ENCODE measurements at places on chromosomes 1 and 21. TPM values are rescaled to one million over a fixed set of nuclear protein-coding genes. Genes with fewer than 3 reads are reported as not detected.

Gene HORMAD1
- not detected for total RNA-seq

Gene UBE2U
- total RNA-seq: not detected

DNA sequence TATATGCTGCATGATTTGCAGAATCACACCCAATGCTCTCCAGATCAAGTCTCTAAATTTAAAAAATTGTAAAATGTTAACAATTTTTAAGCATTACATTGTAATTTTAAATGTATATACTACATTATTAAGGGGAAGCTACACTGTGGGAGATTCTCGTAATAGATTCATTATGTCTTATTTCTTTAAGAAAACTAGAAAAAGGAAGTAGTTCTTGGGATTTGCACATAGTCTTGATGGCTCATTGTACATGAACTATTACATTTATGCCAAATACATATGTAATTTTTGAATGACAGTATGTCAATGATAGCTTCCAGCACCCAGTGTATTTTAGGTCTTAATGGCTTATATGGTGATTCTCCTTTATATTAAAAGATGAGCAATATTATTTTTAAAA lies 250.3 kb downstream of the PTPRC start:
- no peaks in the 10 kb centered on the region for H3K27me3 ChIP-seq
- no peak overlapping the region for H3K27ac ChIP-seq

DNA sequence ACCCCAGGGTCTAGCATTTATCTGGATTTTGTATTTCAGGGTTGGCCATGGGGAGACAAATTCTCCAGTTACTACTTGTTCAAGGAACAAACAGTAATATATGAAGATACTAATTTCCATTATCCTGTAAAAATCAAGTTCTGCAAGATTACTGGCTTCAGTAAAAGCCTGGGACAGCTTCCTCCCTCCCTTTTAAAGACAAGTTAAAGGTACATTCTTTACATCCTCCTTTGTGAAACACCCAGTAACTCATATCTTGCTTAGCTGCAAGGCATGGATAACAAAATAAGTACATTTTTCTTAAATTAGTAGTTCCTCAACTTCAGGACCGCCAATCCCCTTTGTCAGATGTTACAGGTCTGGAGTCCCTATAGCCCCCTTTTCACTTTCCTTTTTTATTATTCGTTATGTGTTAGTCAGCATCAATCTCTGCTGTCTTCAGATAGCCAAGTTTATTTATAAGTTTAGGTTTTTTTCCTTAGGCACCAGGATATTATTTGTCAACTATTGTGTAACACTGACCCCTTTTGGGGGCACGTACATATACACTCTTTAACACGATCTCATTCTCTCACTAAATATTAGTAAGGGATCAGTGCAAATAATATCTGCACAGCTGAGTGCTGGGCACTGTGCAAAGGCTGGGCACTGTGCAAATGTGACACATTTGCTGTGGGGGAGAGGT lies 9.8 kb downstream of the ERRFI1 start:
- no peaks in the 10 kb centered on the region for H3K27me3 ChIP-seq
- peak overlapping the region; percentile 60 for H3K27ac ChIP-seq
- DNase-seq: no peak
- H3K4me1 ChIP-seq: peaks cover 62% of the 10 kb centered on the region
- no peak overlapping the region for H3K4me3 ChIP-seq

DNA sequence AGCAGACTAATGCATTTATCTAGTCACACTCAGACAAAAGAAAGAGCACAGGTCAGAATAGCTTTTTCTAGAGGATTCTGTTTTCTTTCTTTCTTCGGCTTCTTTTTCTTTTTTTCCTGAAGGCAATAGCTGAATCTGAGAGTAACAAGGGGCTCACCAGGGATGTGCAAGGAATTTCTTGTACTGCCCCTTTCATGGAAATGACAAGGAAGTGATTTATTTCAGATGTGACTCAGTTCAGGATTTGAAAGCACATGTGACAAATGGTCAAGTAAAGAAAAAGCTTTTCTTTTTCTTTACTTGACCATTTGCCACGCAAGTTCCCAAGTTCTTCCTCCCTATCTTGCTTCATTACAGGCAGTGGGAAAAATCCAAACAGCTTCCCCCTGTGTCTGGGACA lies 202.0 kb downstream of the GABPA start:
- no peak overlapping the region for H3K4me3 ChIP-seq
- H3K4me1 ChIP-seq: no peaks in the 10 kb centered on the region
- H3K27ac ChIP-seq: 0 out of 2 replicates have a peak overlapping the region, but pooled peaks have one; percentile 15
- no peaks in the 10 kb centered on the region for H3K36me3 ChIP-seq
- no peak for DNase-seq

GRCh38 chr1:223617323-223618070 lies 48.0 kb downstream of the CAPN8 start:
- no peak overlapping the region for H3K27ac ChIP-seq
- DNase-seq: no peak
- no peaks in the 10 kb centered on the region for H3K4me1 ChIP-seq
- no peaks in the 10 kb centered on the region for H3K36me3 ChIP-seq

GRCh38 chr1:68590473-68590872 lies 93.6 kb upstream of the DEPDC1 start:
- no peak for DNase-seq
- H3K27me3 ChIP-seq: no peaks in the 10 kb centered on the region
- no peak overlapping the region for H3K27ac ChIP-seq
- no peaks in the 10 kb centered on the region for H3K36me3 ChIP-seq
- H3K4me3 ChIP-seq: no peak overlapping the region
- H3K4me1 ChIP-seq: no peaks in the 10 kb centered on the region

DNA sequence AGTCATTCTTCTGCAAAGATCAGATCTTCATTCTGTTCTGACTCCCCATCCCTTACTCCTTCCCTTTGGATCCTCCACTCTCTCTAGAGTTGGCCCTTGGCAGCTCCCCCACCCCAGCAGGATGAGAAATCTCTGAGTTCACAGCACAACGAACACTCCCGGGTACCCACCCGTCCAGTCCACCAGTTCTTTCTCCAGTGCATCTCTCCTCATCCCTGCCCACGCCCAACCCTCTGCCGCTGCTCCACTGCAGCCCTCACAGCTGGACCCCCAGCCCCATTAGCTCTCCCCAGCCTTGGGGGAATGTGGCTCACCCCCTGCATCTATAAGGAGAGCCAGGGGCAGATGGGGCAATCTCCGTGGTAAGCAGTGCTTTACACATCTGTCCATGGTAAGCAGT lies 125.7 kb downstream of the MATN1 start:
- H3K27ac ChIP-seq: no peak overlapping the region
- no peaks in the 10 kb centered on the region for H3K27me3 ChIP-seq
- no peaks in the 10 kb centered on the region for H3K36me3 ChIP-seq
- no peak overlapping the region for H3K4me3 ChIP-seq

DNA sequence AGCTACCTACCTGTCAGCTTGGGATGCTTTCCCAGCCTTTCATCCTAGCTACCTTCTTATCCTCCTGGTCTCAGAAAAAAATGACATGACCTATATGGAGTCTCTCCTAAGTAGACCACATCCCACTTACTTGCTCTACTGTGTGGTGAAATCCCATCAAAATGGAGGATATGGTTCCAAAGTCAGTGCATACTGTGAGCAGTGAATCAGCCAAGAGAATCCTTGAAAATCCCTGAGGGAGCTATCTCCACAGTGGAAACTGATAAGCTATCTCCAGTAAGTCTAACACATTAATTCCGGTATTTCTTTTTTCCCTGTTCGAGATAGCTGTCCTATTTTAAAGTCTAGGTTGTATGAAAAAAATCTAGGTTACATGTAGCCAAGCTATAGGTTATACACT lies 189.7 kb downstream of the FGGY start:
- H3K4me1 ChIP-seq: no peaks in the 10 kb centered on the region
- no peak overlapping the region for H3K4me3 ChIP-seq
- no peaks in the 10 kb centered on the region for H3K36me3 ChIP-seq
- DNase-seq: no peak
- no peak overlapping the region for H3K27ac ChIP-seq

- DNase-seq: peak; percentile 39
- no peaks in the 10 kb centered on the region for H3K27me3 ChIP-seq
- H3K36me3 ChIP-seq: no peaks in the 10 kb centered on the region
- H3K27ac ChIP-seq: 0 out of 2 replicates have a peak overlapping the region, but pooled peaks have one; percentile 39
- H3K4me3 ChIP-seq: no peak overlapping the region
Measured at GRCh38 chr1:162206749-162207635, 137.5 kb downstream of the NOS1AP start.

DNA sequence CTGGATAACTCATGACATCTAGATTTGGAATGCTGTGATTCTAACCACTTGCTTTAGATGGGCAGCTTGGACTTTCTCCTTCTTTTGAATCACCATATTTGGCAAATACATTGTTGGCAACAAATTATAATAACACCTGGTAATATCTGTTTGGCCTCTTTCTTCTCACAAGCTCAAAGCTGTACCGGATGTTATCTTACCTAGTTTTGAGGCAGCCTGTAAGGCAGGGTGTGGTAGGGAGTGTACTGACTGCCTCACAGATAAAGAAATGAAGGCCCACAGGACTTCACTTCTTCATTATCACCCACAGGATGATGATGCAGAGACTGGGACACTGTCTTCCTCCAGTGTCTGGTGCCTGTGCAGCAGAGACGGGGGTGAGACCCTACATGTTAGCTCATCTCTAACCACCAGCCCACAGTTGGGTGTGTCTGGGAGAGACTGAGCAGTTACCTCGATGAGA lies 28.5 kb downstream of the TUFT1 start:
- no peak for DNase-seq
- no peak overlapping the region for H3K27ac ChIP-seq
- H3K4me3 ChIP-seq: no peak overlapping the region
- peaks cover 13% of the 10 kb centered on the region for H3K36me3 ChIP-seq
- H3K4me1 ChIP-seq: peaks cover 5% of the 10 kb centered on the region

DNA sequence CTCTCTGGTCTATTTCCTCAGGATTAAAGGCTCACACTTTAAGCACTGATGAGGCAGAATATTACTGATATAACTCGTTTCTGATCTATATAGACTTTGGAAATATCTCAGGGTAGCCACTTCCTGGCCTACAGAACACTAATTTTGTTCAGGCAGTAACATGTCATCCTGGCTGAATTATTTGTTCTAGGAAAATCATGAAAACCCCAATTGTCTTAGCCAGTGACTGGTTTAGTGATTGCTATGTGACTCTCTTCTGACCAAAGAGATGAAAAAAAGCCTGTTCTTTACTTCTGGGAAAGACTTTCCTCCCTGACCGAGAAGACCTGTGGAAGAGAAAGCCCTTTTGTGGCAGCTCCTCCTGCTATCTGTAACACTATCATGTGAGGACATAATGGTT lies 453.7 kb downstream of the SETD4 start:
- H3K27me3 ChIP-seq: no peaks in the 10 kb centered on the region
- H3K27ac ChIP-seq: no peak overlapping the region
- H3K4me1 ChIP-seq: peaks cover 9% of the 10 kb centered on the region
- no peak overlapping the region for H3K4me3 ChIP-seq
- H3K36me3 ChIP-seq: no peaks in the 10 kb centered on the region

DNA sequence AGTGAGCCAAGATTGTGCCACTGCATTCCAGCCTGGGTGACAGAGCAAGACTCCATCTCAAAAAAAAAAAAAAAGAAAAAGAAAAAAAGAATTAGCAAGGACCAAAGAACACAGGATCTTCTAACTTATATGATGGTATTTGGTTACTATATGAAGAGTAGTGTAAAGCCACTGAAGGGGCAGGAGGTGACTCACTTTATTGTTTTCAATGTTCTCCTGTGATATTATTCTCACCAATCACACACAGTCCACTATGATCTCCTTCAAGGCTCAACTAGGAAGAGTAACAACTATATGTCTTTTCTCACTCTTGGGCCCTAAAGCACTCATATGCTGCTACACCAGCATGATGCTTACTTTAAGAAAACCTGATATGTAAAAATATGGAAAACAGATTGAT lies 26.7 kb downstream of the RC3H1 start:
- no peaks in the 10 kb centered on the region for H3K4me1 ChIP-seq
- H3K27ac ChIP-seq: no peak overlapping the region
- no peak for DNase-seq
- no peaks in the 10 kb centered on the region for H3K27me3 ChIP-seq
- H3K4me3 ChIP-seq: no peak overlapping the region
- peaks cover 20% of the 10 kb centered on the region for H3K36me3 ChIP-seq

DNA sequence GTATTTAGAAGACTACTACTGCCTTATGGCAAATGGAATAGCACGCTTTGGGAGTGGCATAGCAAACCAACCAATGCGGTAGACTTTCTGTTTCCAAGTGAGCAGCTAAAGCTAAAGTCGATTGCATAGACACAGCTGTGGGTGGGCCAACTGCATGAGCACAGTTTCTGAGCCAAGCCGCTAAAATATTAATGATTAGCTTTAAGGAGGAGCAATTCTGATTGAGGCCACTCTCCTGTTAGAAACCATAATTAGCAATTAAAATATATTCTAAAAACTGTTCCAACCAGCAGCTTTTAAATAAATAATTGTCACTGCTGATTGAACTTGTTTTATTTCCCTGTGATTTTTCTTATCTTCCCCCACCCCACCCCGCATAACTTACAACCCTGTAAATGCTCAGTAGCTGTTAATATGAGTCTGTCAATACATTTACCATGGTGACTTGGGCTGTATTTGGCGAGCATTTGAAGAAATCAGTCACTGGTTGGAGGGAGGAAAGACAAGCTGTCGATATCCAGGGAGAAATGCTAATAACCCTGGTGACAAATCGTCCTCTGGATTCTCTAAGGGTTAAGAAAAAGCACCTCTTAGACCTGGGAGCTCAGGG lies 32.2 kb downstream of the RNF220 start:
- H3K4me3 ChIP-seq: no peak overlapping the region
- H3K27me3 ChIP-seq: no peaks in the 10 kb centered on the region
- peaks cover 42% of the 10 kb centered on the region for H3K4me1 ChIP-seq
- H3K36me3 ChIP-seq: no peaks in the 10 kb centered on the region
- H3K27ac ChIP-seq: 0 out of 2 replicates have a peak overlapping the region, but pooled peaks have one; percentile 14

GRCh38 chr1:117275055-117275454 lies 64.3 kb upstream of the VTCN1 start:
- H3K27me3 ChIP-seq: no peaks in the 10 kb centered on the region
- H3K4me3 ChIP-seq: no peak overlapping the region
- peaks cover 13% of the 10 kb centered on the region for H3K4me1 ChIP-seq
- H3K27ac ChIP-seq: no peak overlapping the region
- H3K36me3 ChIP-seq: no peaks in the 10 kb centered on the region

DNA sequence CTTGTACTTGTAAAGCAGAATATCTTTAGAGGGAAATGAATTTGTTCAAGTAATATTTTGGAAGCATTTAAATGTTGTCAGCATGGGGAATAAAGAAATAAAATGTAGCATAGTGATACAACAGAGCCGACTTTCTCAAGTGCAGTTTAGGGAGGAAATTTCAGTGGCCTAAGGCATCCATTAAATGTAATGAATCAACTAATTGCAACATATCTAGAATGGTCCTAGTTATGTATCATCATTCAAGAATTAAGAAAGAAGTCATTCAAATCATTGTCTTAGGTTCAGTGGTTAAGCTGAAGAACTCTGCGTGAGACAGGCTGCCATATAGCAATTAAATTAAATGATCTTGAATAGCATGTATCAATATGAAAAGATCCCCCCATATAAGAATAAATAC lies 360.7 kb downstream of the TBX15 start:
- H3K27ac ChIP-seq: no peak overlapping the region
- no peaks in the 10 kb centered on the region for H3K36me3 ChIP-seq

- no peak overlapping the region for H3K4me3 ChIP-seq
- DNase-seq: peak; percentile 37
- no peaks in the 10 kb centered on the region for H3K27me3 ChIP-seq
- no peak overlapping the region for H3K27ac ChIP-seq
- peaks cover 6% of the 10 kb centered on the region for H3K4me1 ChIP-seq
Measured at GRCh38 chr1:14039582-14040430, 339.8 kb downstream of the PRDM2 start.
